ENCODE measurements at places on chromosomes 2 and 18. TPM values are rescaled to one million over a fixed set of nuclear protein-coding genes. Genes with fewer than 3 reads are reported as not detected.

The TMEM17 gene
- polyA plus RNA-seq: not detected

The RGPD5 gene
- polyA plus RNA-seq: 5.0 TPM

The SDC1 gene
- polyA plus RNA-seq: not detected

The ASPRV1 gene
- 0.99 TPM for polyA plus RNA-seq

The ABCG8 gene
- polyA plus RNA-seq: not detected

The CXCR1 gene
- 1.1 TPM for polyA plus RNA-seq

The BMP10 gene
- not detected for polyA plus RNA-seq

The GCKR gene
- not detected for polyA plus RNA-seq

The CXCR4 gene
- polyA plus RNA-seq: 569 TPM

The PTPRN gene
- polyA plus RNA-seq: not detected

The SLC40A1 gene
- polyA plus RNA-seq: 13.7 TPM

The AP1S3 gene
- 3.9 TPM for polyA plus RNA-seq

The SERPINB7 gene
- not detected for polyA plus RNA-seq

The LIPG gene
- not detected for polyA plus RNA-seq

The ENOSF1 gene
- 13.2 TPM for polyA plus RNA-seq

The KRTCAP3 gene
- 0.71 TPM for polyA plus RNA-seq

The GKN1 gene
- polyA plus RNA-seq: not detected

The IL1RL1 gene
- polyA plus RNA-seq: 0.14 TPM

The REEP1 gene
- not detected for polyA plus RNA-seq

The CCDC74A gene
- 0.69 TPM for polyA plus RNA-seq

The PMS1 gene
- 20.7 TPM for polyA plus RNA-seq

The REG1B gene
- not detected for polyA plus RNA-seq

The XDH gene
- not detected for polyA plus RNA-seq

The LRRTM4 gene
- polyA plus RNA-seq: not detected

The ANKRD53 gene
- 0.16 TPM for polyA plus RNA-seq

The GALR1 gene
- not detected for polyA plus RNA-seq

The MTHFD2 gene
- polyA plus RNA-seq: 11.0 TPM

The UGT1A3 gene
- polyA plus RNA-seq: not detected

The ANKRD62 gene
- polyA plus RNA-seq: not detected

The SKA1 gene
- 0.40 TPM for polyA plus RNA-seq

The LBH gene
- polyA plus RNA-seq: 156 TPM

The ABCB11 gene
- polyA plus RNA-seq: not detected

The CPS1 gene
- not detected for polyA plus RNA-seq

The LCT gene
- polyA plus RNA-seq: not detected

The VWC2L gene
- not detected for polyA plus RNA-seq

The ITGB6 gene
- polyA plus RNA-seq: not detected

The CLASP1 gene
- 22.2 TPM for polyA plus RNA-seq

The STAT4 gene
- 88.2 TPM for polyA plus RNA-seq

The AQP12A gene
- polyA plus RNA-seq: not detected

The ADD2 gene
- 0.18 TPM for polyA plus RNA-seq

The GPR75 gene
- polyA plus RNA-seq: not detected

The SH2D6 gene
- polyA plus RNA-seq: not detected

The OR6B2 gene
- not detected for polyA plus RNA-seq

The SERPINB2 gene
- polyA plus RNA-seq: not detected
